Stimulated activated CD4-positive, alpha-beta T cell treated with anti-CD3 and anti-CD28 coated beads, Interleukin-1b, Interleukin-23, amount 100 ng/mL, for 24 hours (primary cell): ENCODE measurements at places on chromosomes 3 and 15.

DNA sequence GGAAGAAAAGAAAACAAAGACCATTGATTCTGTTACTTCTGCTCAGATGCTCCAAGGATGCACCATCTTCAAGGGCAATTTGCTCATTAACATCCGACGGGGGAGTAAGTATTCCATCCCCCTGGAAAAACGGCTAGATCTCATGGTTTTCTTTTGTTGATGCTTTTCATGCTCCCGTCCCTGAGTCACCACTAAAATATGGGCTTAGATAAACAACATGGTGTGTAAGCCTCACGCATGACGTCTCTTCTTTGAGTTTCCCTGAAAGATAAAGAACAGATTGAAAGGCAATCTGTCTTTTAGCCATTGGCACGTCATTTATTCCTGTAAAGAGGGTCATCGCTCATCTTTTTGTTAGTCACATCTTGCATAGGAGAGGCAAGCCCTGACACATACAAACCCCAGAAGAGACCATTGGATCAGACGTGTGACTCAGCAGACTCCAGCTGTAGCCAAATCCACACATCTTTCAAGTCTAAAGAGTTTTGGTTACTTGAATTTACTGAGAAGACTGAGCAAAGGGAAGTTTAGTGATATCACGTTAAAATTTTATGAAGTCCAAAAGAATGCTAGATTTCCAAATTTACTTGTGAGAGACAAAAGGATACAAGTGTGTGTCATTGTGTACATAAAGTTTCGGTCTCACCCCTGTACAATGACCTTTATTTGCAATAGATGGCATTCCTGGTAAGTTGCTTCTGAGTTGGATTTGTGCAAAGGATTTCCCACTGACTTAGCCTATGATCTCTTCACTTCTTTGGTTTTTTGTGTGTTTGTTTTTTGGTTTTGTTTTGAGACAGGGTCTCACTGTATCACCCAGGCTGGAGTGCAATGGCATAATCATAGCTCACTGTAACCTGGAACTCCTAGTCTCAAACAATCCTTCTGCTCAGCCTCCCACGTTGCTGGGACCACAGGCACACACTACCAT is 110.5 kb downstream of the PGPEP1L start:
- no peak for DNase-seq

- no peak for DNase-seq
Observed at GRCh38 chr3:52481819-52482521, 13.2 kb upstream of the STAB1 start.

- no peak for DNase-seq
Observed at GRCh38 chr15:39641191-39641889, 60.5 kb downstream of the THBS1 start.

- DNase-seq = no peak
Observed at GRCh38 chr3:95717048-95717447, 1097.3 kb upstream of the EPHA6 start.

GRCh38 chr15:69119683-69120395 is 40.6 kb upstream of the GLCE start:
- DNase-seq = no peak

DNA sequence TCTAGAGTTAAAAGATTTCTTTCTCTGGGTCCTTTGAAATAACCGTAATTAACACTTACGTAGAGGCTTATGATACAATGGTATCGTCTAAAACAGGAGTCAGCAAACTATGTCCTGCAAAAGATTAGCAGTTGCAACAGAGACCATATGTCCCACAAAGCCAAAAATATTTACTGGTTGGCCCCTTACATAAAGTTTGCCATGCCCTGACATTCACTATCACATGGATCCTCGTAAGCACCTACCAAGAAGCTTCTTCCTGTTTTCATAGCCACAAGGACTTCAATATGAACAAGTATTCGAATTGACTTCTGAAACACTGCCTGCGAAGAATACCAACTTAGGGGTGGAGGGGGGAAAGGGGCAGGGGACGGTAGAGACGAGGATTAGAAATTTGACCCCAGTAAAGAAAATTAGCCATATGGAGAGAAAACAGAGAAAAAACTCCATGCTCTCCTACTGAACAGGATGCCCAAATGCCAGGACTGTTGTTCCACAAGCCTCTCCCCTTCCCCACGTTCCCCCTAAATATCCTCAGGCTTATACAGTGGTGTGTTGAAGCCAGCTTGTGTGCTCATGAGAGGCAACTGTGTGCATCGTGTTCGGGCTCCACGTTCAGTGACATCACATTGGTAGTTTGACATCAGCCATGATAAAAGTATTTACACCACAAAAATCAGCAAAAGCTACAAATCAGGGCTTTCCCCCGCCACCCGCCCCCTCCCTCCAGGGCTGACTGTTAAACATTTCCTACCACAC is 144.1 kb upstream of the HES1 start:
- DNase-seq = no peak

DNA sequence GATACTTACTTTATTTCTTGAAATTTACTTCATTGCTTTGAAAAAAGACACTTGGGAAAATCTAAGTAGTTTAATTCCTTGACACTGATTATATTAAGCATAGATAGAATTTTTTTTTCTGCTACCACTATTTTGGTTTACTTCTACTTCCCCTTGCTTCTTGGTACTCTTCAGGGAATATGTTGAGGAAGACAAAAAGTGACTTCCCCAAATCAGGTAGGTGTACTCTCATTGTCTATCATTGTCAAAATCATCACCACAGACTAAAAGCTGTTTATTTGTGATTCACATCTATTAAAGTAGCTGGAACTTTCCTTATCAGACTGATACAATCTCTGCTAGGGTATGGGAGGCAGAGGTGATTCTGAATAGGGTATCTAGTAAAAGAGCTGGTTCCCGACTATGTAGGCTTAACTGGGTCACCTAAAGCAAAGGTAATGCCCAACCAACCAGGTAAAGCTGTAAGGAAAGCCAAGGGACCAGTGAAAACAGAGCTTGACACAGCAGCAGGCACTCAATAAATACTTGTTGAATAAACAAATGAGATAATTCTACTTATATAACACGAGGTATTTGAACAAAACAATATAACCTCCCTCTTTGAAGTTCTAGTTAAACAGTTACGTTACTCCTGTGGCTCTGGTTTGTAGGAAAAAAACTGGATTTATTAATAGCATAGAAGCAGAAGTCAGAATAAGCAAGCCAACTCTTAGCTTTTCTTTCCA is 346.9 kb downstream of the PLCL2 start:
- no peak for DNase-seq

DNA sequence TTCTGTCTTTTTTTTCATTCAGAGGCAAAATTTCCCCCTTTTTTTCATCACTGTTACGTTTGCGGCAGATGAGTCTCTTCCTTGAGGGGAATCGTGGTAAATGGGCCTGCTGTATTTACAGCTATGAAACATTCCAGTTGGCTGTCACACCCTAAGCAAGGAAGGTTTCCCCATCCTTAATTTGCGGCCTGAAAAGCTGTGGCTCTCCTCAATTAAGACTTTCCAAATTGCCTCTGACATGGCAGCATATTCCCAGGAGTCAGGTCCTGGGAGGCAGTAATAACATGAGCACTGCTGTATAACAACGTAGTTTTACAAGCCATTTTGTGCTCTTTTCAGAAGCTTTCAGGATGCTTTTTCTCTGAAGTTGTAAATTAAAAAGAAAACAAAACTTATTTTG is 420.9 kb downstream of the LPP start:
- no peak for DNase-seq

GRCh38 chr3:53628536-53629401 is 134.4 kb downstream of the CACNA1D start:
- no peak for DNase-seq

DNA sequence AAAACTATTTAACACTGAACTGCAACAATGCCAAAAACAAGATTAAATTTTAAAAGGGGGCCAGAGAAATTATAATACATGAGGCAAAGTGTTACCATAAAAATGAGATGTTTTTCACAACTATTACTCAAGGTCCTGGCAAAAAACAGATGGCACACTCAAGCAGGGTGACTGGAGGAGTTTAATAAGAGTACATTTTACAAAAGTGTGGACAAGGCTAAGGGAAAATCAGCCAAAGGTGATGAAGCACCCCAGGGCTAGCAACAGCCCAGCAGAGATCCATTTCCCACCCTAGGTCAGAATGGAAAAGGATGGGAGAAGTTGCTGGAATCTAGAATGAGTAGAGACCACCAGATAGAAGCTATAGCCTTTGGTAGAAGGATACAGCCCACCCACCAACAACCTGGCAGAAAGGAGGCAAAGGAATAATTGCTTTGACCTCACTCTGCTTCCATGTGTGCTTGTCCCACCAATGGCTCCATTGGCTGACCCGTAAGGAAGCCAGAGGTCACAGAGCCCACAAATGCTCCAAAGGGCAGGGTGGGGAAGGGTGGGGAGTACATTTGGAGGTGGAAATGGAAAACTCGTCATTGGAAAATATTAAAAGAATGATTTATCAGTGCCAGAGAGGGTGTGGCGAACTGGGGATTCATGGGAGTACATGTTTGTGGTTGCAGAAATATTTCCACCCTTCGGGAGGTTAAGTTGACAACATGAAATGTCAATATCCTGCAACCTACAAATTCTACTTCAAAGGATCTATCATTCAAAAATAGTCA is 161.0 kb upstream of the UBE2E2 start:
- DNase-seq = no peak

DNA sequence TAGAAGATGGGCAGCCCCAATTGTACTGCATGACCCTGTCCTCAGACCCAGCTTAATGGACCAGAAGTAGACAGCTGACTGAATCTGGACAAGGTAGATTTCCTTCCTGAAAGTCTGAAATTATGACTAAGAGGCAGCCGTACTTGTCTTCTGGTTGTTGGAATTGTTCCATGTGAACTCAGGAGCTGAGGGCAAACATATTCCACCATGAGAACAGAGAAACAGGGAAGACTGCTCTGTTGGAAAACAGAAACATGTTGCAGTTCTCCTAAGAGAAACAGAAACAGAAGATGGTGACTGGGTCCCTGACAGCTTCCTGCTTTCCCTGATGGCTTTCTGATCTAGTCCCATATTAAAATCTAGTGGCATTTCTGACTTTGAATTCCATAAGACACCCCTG is 24.1 kb downstream of the POPDC2 start:
- no peak for DNase-seq

GRCh38 chr3:126895178-126896066 is 87.5 kb upstream of the PLXNA1 start:
- DNase-seq = no peak

GRCh38 chr3:46386205-46386604 is 15.5 kb downstream of the CCR5 start:
- no peak for DNase-seq

DNA sequence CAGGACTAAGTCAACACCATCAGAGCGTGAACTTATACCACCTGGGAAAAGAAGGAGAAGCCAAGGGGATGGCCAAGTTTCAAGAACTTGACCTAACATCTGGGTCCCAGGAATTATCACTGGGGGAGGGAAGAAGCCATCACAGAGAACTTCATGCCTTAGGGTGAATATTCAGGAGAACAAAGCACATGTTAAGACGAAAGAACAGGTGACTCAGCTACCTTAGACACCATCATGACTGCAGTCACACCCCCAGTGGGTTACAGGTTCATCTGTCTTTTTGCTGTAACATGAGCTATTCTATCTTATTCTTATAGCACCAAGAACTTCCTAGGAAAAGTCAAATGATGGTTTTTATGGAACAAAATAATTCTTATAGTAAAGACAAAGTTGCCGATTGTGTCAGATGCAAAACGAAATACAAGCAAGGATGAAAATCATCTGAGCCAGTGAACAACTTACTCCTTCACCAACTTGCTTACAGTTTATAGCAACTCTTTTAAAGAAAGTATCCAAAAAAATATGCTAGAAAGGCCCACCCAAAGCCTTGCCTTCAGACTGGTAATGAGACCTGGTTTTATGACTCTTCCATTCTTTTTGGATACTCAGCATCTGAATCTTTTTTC is 72.0 kb downstream of the TPRA1 start:
- no peak for DNase-seq

DNA sequence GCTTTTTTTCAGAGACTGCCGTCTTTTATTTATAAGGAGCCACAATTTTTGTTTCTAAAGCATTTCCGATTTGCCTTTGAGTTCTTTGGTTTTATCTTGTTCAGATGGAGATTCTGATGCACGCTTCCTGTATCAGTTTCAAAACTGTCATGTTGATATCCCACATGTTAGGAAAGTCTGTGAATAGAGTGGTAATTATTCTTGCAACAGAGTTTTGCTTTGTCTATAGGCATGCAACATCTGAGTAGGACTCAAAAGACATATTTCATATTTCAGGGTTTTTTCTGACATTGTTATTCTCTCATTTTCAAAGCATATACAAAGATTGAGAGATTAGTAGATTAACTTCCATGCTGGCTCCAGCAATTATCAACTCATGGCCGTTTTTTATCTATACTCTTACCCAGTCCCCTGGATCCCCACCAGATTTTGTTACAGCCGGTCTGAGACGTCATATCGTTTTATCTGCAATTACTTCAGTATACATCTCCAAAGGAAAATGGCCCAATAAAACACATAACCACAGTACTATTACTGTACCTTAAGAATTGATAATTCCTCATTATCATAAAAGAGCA is 22.4 kb downstream of the PAQR5 start:
- no peak for DNase-seq

DNA sequence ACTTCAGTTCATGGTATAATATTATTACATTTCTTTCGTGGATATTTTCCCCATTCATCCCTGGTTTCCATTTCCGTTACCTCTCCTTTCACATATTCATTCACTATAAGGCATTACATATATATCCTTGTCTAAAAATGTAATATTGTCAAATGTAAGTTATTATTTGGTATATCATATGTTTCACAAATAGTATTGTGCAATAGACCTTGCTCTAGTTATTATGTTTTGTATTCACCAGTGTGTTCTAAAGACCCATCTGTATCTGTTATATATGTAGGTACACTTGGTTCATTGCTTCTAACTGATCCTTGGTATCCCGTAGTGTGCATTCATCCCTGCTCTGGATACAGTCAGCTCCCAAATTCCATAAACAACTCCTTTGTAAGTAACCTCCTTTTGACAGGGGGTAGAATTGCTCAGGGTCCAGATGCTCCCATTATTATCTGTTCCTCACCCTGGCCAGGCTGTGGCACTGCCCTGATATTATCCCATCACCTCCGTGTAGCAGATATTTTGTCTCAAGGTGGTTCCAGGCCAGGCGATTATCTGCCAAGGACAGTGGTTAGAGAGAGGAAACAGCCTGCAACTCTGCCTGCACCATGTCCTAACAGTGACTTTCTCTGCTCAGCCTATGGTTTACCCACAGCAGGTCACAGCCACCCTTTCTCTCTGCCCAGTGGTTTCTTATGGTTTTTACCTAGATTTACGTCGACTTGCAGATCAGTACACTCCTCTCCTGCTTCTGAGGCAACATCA is 29.2 kb downstream of the PAQR9 start:
- DNase-seq = no peak
